Type B pancreatic cell (in vitro differentiated cells): ENCODE measurements at places on chromosomes 5 and 9.
A peak's percentile ranks its signal among the peaks of the same experiment; 100 is the strongest.

DNA sequence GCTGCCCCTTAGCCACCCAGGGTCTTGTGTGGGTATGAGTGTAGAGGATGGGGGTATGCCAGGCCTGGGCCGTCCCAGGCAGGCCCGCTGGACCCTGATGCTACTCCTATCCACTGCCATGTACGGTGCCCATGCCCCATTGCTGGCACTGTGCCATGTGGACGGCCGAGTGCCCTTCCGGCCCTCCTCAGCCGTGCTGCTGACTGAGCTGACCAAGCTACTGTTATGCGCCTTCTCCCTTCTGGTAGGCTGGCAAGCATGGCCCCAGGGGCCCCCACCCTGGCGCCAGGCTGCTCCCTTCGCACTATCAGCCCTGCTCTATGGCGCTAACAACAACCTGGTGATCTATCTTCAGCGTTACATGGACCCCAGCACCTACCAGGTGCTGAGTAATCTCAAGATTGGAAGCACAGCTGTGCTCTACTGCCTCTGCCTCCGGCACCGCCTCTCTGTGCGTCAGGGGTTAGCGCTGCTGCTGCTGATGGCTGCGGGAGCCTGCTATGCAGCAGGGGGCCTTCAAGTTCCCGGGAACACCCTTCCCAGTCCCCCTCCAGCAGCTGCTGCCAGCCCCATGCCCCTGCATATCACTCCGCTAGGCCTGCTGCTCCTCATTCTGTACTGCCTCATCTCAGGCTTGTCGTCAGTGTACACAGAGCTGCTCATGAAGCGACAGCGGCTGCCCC is 2.6 kb downstream of the SLC35A4 start:
- peak; percentile 47 for DNase-seq

DNA sequence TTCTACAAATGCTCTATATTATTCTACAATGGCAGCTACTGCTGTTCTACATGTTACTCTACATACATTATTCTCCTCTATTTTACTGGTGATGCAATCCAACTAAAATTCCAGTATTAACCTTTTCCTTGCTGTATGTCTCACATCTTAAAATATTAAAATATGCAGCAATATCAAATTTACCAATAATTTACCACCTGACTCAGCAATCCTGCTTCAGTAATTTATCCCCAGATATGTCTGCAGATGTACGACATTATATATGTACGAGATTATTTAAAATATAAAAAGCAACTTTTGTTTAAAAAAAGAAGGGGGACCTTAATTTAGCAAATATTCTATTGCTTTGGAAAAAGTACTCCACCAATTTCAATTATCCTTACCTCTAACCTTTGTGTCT is 11.6 kb downstream of the KIF3A start:
- DNase-seq, result no peak

DNA sequence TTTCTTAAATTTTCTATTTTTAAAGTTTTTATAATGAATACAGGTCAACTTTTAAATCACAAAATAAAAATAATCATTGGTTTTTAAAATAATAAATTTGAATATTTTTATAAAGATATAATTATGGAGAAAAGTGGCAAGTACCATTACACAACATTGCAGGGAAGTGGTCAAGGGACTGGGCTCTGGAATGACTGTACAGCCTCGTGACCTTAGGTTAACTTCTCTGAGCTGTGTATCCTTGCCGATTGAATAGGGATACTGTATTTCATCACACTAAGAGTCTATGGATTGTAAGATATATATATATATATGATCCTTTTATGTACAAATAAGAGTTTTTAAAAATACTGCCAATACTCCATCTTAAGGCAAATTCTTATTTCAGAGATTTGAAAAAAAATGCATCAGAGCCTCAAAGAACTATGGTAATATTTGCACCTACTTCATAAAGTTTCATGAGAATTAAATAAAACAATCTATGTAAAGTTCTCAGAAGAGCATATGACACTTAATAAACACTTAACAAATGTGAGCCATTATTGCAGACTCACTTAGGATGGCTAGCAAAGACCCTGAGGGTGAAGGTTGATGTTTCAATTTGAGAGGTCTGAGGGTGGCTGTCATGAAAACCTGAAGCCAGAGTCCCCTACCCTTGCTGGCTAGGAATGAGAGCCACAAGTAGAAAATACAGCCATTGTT is 136.5 kb downstream of the CCDC192 start:
- no peak for DNase-seq

DNA sequence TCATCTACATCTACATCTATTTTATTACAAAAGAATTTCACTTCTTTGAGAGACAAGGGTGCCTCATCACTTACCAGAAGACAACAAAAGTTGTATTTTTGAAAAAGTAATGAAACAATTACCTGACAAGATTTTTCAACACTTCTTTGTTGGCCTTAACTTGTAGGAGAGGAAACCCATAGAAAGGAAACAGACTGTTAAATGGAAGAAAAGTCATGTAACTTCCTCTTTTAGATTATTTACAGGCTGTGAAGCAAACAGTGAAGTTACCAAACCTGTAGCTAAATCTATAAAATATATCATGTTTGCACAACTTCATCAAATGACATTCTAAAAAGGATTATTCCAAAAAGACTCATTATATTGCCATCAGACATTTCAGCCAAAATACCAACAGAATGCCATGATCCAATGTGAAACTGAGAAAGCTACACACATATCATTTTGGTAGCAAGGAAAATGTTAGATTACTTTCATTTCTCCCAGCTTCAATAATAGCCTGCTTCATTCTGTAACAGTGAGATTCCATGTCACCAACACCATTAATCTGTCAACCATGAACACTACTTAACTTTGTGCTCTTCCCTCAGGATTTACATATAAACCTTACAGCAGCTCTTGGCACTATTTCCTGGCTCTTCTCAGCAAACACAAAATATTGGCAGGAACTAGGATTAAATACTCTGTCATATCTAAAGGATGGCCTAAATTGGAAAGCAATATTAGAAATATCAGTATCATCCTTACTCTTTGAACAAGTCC is 122.5 kb downstream of the MCTP1 start:
- no peak for DNase-seq

DNA sequence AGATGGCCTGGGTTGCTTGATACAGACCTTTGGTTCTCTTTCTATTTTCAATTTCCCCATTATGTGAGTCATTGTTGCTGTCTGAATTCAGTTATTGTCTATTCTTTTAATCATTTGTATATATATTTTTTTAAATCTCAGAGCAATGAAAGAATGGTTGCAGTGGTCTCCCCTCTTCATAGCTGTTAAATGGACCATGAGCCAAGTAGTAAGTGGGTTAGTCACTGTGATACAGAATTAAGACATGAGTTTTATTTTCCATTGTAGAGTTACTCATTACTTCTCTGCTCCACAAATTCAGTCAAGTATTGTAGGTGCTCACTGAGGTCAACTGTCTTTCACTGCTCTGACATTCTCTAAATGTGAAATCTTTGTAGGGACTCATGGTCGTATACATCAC is 174.6 kb upstream of the GRAMD2B start:
- no peak for DNase-seq
